ENCODE measurements at places on chromosomes 7 and 10. TPM values are rescaled to one million over a fixed set of nuclear protein-coding genes. Genes with fewer than 3 reads are reported as not detected.
A peak's percentile ranks its signal among the peaks of the same experiment; 100 is the strongest.

- DNase-seq = no peak
Observed at GRCh38 chr10:66180021-66180420, 745.8 kb upstream of the LRRTM3 start.

- peak; percentile 56 for DNase-seq
Observed at GRCh38 chr10:72688208-72688651, 3.7 kb upstream of the MCU start.

- DNase-seq = no peak
Observed at GRCh38 chr7:35267411-35267810, 13.5 kb upstream of the TBX20 start.

Gene CAMK2B
- 26.7 TPM for total RNA-seq

Gene CALML5
- total RNA-seq = 0.41 TPM

Gene CPVL
- 11.7 TPM for total RNA-seq

DNA sequence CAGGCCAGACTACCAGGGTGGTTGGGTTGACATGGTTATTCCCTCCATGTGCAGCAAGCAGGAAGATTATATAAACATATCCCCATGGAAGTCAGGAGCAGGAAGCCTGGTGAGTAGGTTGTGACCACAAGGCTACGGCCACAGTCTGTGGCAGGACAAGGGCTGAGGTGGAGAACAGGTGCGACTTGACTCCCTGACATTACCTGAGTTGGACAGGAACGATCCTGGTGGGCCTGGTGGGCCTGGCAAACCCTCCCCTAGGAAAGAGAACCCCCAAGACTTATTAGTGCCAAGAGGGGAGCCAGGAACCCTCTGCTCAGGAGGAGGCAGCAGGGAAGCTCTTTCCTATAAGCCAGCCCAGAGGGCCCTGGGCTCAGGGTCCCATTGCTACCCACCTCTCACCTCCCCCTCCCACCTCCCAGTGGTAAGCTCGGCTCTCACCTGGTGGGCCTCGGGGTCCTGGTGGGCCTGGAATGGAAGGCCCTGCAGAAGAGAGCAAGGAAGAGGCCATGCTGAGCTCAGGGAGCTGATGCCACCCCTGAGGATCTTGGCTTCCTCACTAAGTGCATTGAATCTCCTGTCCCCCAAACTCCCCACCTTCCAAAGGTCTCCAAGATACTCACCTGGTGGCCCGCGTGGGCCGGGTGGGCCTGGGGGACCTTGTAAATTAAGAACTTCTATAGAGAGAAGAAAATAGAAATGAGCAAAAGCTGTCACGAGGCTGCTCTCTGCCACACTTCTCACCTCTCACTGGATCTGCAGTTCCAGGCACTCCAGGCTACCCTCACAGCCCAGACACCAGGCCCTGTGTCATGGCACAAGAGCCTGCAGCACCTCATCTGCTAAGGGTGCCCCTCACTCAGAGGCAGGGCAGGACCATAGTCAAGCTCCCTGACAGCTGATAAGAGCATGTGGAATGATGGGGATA is 44.6 kb downstream of the COL17A1 start:
- DNase-seq = no peak

Gene SOSTDC1
- 21.8 TPM for total RNA-seq

Gene MKLN1
- 63.8 TPM for total RNA-seq

DNA sequence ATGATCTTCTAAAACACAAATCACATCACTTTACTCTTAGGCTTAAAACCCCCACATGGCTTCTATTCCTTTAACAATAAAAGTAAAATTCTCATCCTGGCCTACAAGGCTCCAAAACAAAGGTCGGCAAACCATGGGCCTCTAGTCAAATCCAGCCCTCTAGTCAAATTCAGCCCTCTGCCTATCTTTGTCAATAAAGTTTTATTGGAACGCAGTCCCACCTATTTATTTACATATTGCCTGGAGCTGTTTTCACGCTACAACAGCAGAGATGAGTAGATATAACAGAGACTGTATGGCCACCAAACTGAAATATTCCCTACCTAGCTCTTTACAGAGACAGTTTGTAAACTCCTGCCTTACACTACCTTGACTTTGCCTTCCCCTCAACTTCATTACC is 178.8 kb downstream of the PTPN20 start:
- DNase-seq = no peak

DNA sequence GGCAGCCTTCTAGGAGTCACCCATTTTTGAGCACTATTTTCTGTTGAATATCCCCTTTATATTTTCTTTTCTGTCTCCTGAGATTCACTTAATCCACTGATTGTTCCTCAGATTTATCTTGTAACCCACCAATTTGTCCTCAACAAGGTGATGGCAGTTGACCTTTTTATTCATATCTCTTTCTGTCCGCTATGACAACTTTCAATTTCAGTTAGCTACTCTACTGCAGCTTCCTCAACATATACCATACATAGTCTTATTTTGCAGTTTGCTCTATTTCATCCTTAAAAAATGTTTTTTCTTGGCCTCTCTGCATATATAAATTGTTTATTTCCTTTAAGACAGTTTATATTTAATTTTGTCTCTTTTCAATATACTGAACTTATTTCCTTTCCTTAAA is 101.3 kb downstream of the THSD7A start:
- DNase-seq = no peak

- no peak for DNase-seq
Observed at GRCh38 chr7:21476429-21476828, 48.5 kb downstream of the SP4 start.

DNA sequence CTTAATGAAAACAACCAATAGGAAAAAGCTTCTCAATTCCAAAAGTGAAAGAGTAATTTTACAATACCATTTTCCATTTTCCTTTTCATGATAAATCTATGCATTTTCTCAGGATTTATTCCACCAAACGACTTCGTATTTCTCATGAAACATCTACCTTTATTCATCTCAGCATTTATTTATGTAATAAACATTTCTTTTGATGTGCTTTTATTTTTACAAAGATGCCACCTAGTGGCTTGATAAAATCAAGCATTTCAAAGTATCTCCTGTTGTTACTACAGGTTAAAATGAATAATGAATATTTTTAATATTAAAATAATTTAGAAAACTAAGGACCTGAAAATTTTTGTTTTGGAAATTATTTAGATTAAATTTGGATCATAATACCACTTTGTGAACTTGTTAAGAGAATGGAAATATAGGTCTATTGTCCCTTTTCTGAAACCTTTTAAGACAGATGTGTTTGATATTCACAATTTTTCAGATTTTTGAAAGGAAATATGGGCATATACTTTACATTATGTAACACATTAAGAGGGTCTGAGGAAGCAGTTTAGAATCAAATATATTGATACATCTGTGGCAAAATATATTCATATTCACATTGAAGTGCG is 2.7 kb upstream of the IQUB start:
- DNase-seq = peak; percentile 56

DNA sequence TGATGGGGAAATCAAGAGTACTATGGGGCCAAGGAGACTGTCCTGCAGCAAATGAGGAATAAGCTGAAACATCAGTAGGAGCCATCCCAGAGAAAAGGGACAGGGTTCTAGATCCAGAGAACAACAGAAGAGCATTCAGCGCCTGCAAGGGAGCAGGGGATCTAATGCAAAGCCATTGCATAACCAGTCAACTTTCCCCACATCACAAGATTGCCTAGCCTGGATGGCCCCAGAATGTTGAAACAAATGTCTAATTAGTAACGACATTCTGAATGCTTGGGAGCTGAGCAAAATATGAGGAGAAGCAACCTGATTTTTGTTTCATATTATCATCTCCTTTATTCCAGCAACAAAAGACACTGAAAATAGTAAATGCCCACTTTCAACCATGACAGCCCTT is 2.7 kb upstream of the MPP7 start:
- DNase-seq = no peak

- no peak for DNase-seq
Observed at GRCh38 chr7:17407229-17407628, 108.8 kb downstream of the AHR start.

- no peak for DNase-seq
Observed at GRCh38 chr7:30359957-30360356, 75.6 kb downstream of the ZNRF2 start.

GRCh38 chr7:25186436-25186835 is 41.9 kb downstream of the NPVF start:
- no peak for DNase-seq

Gene NRCAM
- 16.2 TPM for total RNA-seq

DNA sequence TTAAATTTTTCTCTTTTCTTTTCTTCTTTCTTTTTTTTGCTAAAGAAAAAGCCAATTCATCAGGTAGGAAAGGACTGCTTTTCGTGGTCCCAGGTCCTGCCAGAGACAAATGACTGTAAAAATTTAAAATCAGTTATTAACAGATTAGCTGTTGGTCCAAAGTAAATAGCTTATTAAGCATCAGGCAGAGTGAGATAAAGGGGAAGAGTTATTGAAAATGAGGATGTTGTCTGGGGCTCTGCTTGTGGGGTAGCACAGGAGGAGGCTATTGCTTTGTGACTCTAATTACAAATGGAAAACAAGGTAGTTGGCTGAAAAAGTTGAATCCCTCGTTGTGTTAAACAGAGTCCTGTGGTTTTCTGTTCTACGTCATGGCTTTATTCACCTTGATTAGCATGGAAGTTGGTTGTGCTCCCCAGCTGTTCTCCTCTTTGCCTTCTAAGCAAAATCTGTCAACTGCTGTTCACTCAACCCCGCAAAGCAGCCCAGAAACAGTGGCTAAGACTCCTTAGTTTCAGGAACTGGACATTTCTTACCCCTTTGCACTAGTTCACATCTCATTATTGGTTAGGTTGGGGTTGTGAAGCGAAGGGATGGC is 128.9 kb downstream of the SNX10 start:
- DNase-seq = no peak

Gene CARD11
- 1.4 TPM for total RNA-seq

GRCh38 chr10:22372298-22372697 is 27.0 kb downstream of the SPAG6 start:
- no peak for DNase-seq

DNA sequence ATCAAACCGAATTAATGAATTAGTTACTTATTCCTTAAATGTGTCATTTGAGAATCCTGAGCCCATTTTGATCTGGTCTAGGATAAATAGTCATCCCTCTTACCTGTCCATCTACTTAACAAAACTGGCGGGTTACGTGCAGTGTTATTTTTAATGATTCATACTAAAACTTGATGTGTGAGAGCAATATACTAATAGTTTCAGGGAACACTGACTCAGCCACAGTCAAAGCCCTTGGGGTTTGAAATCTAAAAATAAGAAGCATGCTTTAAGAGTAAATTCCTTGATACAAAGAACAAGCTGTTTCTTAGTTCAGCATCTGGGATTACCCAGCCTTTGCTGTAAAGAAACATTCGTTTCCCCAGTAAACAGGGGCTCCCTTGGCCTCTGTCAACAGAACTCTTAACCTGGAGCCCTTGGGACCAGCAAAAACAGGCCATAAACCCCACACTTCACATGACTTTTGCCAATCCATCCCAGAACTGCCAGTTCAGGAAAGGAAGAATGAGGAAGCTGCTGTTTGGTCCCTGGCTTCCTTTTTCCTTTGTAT is 370.6 kb upstream of the IGFBP3 start:
- DNase-seq = peak; percentile 58

Gene CPA2
- not detected for total RNA-seq

Gene PTF1A
- total RNA-seq = not detected

- DNase-seq = no peak
Observed at GRCh38 chr7:116771640-116772039, 90.7 kb upstream of the CAPZA2 start.

Gene FXYD4
- not detected for total RNA-seq

DNA sequence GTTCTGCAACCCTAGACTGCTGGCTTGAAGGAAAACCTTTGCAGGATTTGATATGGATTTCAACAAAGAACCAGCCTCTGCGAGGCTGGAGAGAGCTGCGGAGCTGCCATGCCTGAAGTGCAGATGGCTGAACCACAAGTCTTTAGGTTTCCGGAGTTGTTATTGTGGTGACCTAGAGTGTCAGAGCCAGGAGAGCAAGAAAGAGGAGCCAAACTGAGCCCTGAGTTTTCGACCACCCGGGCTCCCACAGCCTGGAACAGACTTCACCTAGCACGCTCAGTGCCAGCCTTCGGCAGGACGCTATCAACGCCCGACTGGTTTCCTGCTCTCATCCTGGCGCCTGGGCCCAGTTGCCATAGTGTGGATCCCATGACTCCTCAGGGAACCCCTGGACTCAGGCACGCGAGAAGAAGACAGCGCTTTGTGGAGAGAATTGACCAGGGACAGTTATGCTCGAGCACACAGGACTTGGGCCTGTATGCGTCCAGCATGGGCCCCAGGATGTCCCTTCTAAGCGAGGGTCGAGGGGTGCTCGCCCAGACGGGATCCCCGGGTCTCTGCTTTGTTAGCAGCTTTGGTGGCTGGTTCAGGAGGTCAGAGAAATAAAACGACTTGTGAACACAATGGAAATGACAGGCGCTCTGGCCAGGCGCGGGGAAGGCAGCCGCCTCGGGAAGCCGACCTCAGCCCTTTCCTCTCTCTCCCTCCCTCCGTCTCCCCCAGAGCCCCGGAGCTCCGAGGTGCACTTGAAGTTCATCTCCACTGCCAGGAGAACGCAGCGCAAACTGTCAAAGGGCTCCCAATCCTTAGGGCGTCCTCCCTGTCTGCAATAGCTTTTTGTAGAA is 1.8 kb upstream of the GAD2 start:
- no peak for DNase-seq

DNA sequence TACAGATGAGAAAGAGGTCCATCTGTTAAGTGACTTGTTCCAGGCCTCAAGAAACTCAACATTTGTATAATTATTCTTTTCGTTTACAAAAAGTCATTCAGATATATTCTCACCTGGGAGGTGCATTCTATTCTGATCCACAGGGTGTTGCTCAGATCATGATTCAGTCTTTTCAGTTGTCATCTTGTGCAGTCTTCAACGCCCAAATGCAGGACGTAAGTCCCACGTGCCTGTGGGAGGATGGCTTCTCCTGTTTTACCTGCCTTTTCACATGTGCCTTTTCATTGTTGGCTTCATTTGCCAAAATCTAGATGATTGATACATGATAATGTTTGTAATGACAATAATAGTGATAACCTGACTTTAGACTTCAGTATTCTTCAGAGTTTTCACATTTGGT is 46.5 kb downstream of the SLK start:
- DNase-seq = no peak

DNA sequence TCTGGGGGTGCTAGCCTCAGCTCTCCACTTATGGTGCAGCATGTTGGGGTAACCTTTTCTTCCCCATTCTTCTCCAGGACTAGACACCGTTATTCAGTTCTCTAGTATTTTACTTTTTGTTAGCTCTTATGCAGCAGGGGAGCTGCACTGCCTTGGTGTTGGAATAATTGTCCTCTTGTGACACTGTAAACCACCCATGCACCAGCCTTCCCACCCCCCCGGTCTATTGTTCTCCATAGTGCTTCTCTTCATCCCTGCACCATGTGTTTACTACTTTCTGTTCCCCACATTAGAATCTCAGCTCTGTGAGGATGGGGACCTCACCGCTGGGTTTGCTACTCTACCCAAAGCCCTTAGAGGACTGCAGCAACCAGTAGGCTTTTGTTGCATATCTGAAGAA is 230.7 kb downstream of the RPS24 start:
- DNase-seq = no peak

DNA sequence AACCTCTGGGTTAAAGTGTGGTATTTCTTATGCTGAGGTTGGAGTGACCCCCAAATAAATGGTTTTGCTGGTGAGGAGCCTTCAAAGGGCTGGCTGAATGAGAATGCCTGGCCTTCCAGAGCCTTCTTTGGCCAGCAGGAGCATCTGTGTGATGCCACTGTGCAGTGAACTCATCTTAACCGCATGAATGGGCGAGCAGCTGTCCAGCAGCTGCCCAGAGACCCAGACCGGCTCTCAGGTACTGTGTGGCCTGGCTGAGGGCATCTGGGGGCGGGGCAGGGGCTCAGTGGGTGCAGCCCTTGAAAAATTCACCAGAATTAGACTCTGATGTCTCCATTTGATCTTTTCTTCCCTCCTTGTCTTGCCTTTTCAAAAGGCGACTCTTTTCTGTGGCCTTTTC is 59.0 kb downstream of the SYPL1 start:
- DNase-seq = no peak

Gene AGAP3
- total RNA-seq = 31.4 TPM
